Uterus (tissue), 4 donors: ENCODE measurements at places on chromosomes 5 and 9.

GRCh38 chr9:78543353-78543752, 246.4 kb downstream of the PSAT1 start:
- DNase-seq, result no peak

DNA sequence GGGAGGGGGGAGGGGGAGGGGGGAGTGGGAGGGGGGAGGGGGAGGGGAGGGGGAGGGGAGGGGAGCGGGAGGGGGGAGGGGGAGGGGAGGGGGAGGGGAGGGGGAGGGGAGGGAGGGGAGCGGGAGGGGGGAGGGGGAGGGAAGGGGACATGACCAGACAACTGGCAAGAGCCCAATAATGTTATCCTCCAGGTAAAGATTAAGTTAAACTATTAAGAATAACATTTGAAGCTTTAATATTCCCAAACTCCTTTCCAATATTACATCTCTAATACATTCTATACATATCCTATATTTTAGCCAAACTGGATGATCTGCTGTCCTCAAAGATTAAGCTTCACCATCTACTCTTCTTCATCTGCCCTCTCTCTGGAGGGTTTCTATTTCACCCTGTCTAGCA, 25.8 kb downstream of the C5 start:
- DNase-seq, result no peak

DNA sequence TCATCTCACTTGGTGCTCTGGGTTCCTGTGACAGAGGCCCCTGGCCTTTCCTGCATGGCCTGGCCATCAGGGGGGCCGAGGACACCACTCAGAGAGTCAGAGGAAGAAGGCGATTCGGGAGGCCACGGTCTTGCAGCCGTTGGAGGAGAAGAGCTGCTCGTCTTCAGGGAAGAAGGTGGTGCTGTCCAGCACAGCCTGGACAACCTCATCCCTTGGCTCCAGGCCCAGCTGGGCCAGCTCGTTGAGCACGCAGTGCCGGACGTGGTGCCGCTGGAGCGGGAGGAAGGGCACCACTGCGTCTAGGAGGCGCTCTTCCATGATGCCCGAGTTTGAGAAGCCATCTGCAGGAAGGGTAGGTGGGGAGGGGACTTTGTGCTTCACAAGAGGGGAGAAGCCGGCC, 3.2 kb downstream of the TOR2A start:
- DNase-seq, result no peak

DNA sequence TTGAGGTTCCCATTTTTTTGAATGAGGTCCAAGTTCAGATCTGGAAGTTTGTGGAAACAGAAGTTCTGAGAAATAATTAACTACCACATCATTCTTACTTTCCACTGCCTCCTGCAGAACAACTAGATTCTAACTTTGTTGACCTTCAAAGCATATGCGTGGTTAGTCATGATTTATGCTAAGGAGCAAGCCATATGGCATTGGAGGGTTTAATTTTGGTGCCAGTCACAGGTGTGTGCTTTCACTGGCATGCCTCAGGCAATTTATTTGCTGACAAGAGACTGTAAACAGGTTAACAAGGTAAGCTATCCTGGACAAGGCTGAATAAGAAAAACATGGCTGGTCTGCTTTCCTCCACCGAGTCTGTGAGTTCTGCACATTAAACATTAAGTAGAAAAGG, 31.5 kb downstream of the HMHB1 start:
- DNase-seq, result no peak

DNA sequence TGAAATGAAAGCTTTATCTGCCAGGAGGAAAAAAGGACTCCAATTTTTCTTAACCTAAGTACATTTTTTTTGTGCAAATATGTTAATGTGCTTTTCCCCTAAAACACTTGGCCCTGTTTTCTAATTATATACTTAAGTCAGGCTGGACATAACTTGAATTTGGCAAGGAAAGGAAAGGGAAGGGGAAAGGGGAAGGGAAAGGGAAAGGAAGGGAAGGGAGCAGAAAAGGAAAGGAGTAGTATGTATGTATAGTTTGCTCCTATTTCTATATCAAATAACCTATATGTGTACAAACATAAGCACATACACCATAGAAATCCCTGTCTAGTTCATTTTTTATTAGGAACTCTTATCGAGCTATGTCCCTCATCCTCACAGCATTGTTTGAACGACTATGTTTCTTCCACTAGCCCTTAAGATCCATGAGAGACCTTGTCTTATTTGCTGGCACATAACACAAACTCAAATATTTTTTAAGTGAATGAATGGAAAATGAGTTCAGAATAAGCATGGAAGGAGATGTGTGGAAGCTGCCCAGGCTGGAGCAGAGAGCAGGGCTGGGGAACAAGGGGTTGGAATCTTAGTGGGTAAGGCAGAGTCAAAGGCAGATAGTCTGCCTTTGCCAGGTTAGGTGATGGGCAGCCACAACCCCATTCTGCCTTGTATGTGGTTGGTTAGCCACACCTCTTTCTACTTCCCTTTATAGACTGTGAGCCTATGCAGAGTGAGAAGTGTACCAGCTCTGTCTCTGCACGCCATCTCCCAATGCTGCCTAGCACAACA, 70.0 kb downstream of the KLHL3 start:
- DNase-seq, result no peak

- no peak for DNase-seq
These were observed 140.0 kb upstream of the HMHB1 start for GRCh38 chr5:143671674-143672569.

- DNase-seq, result no peak
These were observed 397.5 kb downstream of the IRX2 start for GRCh38 chr5:2353871-2354440.

DNA sequence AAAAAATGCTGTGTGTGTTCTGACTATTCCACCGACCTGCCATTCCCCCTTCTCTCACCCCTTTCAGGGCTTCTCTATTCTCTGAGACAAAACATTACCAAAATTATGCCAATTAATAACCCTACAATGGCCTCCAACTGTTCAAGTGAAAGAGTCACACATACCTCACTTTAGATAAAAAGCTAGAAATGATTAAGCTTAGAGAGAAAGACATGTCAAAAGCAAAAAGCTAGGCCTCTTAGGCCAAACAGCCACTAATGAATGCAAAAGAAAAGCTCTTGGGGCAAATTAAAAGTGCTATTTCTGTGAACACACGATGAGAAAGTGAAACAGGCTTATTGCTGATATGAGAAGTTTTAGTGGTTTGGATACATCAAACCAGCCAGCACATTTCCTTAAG, 279.6 kb upstream of the GRAMD2B start:
- DNase-seq, result no peak

DNA sequence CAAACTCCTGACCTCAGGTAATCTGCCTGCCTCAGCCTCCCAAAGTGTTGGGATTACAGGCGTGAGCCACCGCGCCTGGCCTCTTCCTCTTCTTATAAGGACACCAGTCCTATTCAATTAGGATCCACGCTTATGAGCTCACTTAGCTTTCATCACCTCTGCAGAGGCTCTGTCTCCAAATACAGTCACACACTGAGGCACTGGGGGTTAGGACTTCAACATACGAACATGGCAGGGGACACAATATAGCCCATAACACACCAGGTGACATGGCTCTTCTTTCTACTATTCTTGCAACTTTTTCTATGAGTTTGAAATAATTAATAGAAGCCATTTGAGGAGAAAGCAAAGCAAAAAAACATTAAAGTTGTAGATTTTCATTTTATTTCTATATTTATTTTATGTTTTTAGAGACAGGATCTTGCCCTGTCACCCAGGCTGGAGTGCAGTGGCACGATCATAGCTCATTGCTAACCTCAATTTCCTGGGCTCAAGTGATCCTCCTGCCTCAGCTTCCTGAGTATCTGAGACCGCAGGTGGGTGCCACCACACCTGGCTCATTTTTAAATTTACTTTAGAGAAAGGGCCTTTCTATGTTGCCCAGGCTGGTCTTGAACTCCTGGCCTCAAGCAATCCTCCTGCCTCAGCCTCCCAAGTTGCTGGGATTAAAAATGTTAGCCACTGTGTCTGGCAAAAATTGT, 6.0 kb upstream of the PRRT1B start:
- no peak for DNase-seq

GRCh38 chr5:154287136-154287535, 96.6 kb downstream of the GALNT10 start:
- no peak for DNase-seq

GRCh38 chr5:128357226-128357625, 180.8 kb downstream of the FBN2 start:
- DNase-seq, result no peak

- no peak for DNase-seq
These were observed 190.1 kb downstream of the ATPSCKMT start for GRCh38 chr5:10059556-10059955.

GRCh38 chr9:116286297-116286696, 132.7 kb downstream of the PAPPA start:
- no peak for DNase-seq
